ENCODE measurements at places on chromosomes 5 and 9.

DNA sequence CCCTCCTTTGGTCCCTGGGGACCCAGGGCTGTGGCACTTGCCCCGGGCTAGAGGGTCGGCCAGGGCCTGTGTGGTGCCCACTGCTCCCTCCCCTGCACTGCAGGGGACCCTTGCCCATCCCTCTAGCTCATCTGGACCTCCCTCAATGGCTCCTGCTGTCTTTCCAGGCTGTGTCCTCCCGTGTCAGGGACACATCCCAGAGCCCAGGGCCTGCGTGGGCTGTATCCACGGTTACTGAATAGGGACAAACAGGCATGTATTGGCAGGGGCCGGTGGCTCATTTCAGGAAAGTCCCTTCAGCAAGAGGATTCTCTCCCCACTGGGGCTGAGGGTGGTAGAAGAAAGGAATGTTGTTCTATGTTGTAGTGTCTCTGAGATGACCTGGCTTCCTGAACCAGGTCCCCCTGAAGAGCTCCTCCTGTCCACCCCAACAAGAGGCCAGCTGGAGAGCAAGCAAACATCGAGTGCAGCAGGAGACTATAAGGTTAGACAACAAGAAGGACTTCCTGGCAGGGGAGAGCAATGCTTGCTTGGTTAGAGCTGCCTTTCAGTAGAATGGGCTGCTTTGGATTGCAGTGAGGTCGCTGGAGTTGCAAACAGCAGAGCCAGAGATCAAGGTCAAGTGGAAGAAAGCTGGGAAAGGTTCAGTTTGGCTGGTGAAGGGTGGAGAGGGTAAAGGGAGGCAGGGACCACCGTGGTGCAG lies 1.0 kb upstream of the CRB2 start:
- no peaks in the 10 kb centered on the region for H3K27me3 ChIP-seq
- H3K4me3 ChIP-seq = no peak overlapping the region
- peak overlapping the region; percentile 4 for H3K27ac ChIP-seq
- no peaks in the 10 kb centered on the region for H3K4me1 ChIP-seq
- peak; percentile 66 for DNase-seq
- no peaks in the 10 kb centered on the region for H3K36me3 ChIP-seq

DNA sequence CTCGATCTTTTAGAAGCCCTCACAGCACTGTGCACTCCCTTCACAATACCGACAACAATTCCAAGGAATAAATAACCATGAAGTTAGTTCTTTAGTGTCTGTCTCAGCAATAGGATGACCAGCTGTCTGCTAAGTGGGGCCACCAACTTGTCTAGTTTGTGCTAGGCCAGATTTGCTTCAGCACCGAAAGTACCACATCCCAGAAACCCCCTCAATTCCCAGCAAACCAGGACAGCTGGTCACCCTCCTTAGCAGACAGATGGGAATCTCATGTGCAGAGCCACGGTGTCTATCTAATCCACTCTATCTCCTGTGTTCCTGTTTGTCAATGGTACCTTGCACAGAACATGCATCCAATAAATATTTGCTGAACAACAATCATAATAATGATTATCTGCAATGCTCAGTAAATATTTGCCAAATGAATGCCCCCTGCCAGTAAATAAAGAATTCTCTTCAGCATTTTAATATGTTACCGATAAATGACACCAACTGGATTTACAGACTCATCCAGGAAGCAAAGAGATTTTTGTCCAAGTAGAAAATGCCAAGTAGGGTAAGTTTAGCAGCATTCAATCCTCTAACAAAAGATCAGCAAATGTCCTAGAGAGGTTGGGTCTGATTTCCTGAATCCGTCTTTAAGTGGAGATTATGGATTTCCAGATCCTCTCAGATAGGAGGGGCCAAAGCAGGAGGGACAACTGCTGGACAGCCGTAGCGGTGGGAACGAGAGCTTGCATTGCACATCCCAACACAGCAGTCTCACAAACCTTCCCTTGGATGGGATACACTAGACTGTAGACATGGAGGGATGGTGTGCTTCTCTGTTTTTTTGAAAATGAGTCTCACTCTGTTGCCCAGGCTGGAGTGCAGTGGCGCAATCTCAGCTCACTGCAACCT lies 51.9 kb upstream of the ANKRD33B start:
- H3K27ac ChIP-seq = no peak overlapping the region
- no peaks in the 10 kb centered on the region for H3K36me3 ChIP-seq
- H3K27me3 ChIP-seq = no peaks in the 10 kb centered on the region
- no peak for DNase-seq
- no peaks in the 10 kb centered on the region for H3K4me1 ChIP-seq

DNA sequence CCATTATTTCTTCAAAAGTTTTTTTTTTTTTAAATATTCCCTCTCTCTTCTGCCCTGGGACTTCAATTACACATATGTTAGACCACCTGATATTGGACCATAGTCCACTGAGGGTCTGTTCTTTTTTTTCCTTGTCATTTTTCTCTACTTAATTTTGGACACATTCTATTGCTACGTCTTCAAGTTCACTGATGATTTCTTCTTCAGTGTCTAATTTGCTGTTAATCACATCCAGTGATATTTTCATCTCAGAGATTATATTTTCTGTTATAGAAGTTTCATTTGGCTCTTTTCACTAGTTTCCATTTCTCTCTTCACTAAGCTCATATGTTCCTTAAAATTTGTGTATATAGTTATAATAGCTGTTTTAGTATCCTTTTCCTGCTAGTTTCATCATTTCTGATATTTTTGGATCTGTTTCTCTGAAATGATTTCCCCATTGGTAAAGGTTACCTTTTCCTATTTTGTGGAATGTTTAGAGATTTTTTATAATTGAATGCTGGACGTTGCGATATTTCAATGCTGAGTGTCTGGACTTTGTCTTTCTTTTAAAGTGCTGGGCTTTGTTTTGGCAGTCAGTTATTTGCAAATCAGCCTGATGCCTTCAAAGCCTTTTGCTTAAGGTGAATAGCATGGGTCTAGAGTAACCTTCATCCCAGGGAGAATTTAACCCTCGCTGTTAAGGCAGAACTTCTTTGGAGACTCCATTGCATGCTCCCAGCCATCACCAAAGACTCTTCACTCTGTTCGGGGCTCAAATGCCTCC lies 111.8 kb downstream of the TTLL11 start:
- H3K36me3 ChIP-seq = no peaks in the 10 kb centered on the region
- no peak overlapping the region for H3K4me3 ChIP-seq
- no peak for DNase-seq
- H3K4me1 ChIP-seq = no peaks in the 10 kb centered on the region
- H3K27ac ChIP-seq = no peak overlapping the region
- H3K27me3 ChIP-seq = no peaks in the 10 kb centered on the region

DNA sequence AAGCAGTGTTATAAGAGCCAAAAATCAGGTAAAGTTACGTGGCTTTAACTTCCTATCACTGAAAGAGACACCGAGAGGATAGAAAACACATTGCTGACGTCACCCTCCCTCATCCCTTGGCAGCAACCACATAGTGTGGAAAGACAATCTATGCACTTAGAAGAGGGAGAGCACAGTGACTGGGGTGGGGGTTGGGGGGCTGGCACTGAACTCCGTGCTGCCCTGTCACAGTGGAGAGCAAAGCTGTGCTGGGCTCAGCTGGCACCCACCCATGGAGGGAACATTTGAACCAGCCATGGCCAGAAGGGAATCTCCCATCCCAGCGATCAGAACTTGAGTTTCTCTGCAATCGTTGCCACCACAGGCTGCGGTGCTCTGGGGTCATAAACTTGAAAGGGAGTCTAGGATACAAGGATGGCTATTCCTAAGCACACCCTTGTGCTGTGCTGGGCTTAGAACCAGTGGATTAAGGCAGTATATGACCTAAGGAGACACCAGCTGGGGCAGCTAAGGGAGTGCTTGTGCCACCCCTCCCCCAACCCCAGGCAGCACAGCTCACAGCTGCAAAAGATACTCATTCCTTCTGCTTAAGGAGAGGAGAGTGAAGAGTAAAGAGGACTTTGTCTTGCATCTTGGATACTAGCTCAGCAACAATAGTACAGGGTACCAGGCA lies 73.4 kb downstream of the KIAA0825 start:
- no peak overlapping the region for H3K27ac ChIP-seq
- no peaks in the 10 kb centered on the region for H3K36me3 ChIP-seq
- H3K4me1 ChIP-seq = no peaks in the 10 kb centered on the region
- H3K27me3 ChIP-seq = no peaks in the 10 kb centered on the region
- H3K4me3 ChIP-seq = no peak overlapping the region

DNA sequence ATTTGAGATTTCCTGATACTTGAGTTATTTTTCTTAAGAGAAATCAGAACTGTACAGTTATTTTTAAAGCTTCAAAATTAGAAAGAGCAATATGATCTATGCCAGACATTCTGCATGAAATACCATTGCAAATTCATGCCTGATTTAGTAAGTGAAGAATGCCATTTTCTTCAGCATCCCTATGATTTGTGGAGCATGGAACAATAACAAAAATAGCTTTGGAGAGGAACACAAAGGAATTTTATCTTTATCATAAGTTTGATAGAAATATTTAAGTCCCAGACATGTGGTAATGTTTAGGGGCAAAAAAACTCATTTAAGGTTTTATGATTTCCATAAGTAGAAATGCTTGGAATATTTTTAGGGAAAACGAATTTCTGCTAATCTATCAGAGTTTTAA lies 1863.4 kb downstream of the EFNA5 start:
- no peak for DNase-seq
- no peak overlapping the region for H3K27ac ChIP-seq
- H3K27me3 ChIP-seq = no peaks in the 10 kb centered on the region
- no peaks in the 10 kb centered on the region for H3K4me1 ChIP-seq
- no peak overlapping the region for H3K4me3 ChIP-seq

GRCh38 chr9:72292256-72292682 lies 72.7 kb downstream of the ZFAND5 start:
- no peaks in the 10 kb centered on the region for H3K27me3 ChIP-seq
- DNase-seq = no peak
- no peaks in the 10 kb centered on the region for H3K36me3 ChIP-seq
- H3K27ac ChIP-seq = no peak overlapping the region
- no peak overlapping the region for H3K4me3 ChIP-seq

- no peaks in the 10 kb centered on the region for H3K4me1 ChIP-seq
- H3K27me3 ChIP-seq = no peaks in the 10 kb centered on the region
Observed at GRCh38 chr5:142235870-142236672, 88.8 kb downstream of the SPRY4 start.

GRCh38 chr5:76256116-76256889 lies 146.8 kb upstream of the IQGAP2 start:
- no peaks in the 10 kb centered on the region for H3K27me3 ChIP-seq
- no peaks in the 10 kb centered on the region for H3K4me1 ChIP-seq
- no peak for DNase-seq
- no peak overlapping the region for H3K4me3 ChIP-seq
- H3K36me3 ChIP-seq = no peaks in the 10 kb centered on the region

GRCh38 chr5:59833448-59833847 lies 60.1 kb downstream of the PDE4D start:
- no peak overlapping the region for H3K27ac ChIP-seq
- H3K36me3 ChIP-seq = no peaks in the 10 kb centered on the region
- no peak for DNase-seq
- H3K4me3 ChIP-seq = no peak overlapping the region
